Muscle of back (tissue), 13 donors: ENCODE measurements at places on chromosomes 6 and 20. TPM values are rescaled to one million over a fixed set of nuclear protein-coding genes. Genes with fewer than 3 reads are reported as not detected.

Gene BNIP5
- polyA plus RNA-seq: 0.14 TPM

DNA sequence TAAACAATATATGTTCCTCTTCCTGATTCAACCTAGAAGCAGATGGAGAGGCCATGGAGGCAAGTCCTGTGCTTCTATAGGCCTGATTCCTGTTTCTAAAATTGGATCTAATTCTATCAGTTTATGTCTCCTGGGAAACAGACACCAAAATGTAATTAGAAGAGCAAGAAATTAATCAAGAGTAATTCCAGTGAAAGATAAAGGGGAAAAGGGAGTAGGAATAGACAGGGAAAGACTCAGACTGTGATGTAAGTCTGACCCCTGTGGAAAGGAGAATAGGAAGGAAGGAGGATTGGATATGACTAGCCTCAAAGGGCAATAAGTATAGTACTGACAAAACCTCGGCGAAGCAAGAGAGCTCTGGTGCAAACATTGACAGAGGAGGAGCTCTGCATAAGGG, 33.9 kb upstream of the FBXO30 start:
- no peak for DNase-seq

DNA sequence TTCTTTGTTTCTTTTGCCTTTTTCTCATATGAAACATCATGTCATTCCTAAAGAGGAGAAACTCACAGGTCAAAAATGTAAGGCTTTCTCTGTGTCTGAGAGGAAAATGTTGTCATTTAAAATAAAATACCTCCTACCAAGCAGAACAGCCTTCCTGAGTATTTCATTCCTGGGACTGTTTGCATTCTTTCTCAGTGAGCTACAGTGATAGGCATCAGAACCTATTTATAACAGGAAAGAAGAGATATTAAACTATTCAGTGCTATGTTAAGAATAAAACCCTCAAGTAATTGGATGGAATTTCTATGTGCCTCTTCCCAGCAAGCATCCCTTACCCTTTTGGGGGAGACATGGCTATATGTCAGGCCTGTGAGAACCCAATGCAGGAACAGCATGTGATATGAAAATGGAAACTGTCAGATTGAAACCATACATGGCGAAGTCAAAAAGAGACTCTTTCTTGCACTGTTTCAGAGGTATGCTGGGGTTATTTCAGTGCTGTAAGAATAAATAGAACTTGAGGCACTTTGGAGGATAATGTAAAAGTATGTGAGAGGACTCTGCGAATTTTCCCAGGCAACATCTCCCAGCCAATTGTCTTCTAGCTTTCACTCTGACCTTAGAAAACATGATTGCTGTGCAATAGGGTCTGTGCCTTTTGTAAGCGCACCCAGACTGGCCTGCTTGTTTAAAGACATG, 133.8 kb upstream of the CCN2 start:
- peak; percentile 24 for DNase-seq

DNA sequence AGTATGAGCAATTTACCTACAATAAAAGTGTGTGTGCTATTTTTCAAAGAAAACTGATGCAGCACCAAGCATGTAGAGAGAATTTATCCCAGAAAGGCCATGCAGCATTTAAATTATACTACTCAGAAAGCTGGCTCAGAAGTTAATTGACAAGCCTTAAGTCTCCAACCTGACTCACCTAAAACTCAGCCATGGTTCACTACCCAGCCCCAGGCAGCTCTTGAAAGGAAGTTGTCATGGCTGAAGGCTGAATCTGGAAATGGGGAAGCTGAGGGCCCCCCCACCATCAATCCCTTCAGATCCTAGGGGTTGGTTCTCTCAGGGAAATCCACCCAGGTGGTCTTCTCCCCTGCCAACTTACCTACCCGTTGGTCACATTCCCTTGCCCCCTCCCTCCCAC, 19.7 kb downstream of the PPIL6 start:
- no peak for DNase-seq

- DNase-seq: no peak
Observed at GRCh38 chr6:111536910-111537527, 54.0 kb upstream of the REV3L start.
